ENCODE measurements at places on chromosomes 11 and 22. TPM values are rescaled to one million over a fixed set of nuclear protein-coding genes. Genes with fewer than 3 reads are reported as not detected.

The FZD4 gene
- 1.9 TPM for total RNA-seq

- no peak for DNase-seq
These were observed 78.9 kb downstream of the PDE2A start for GRCh38 chr11:72595292-72595684.

DNA sequence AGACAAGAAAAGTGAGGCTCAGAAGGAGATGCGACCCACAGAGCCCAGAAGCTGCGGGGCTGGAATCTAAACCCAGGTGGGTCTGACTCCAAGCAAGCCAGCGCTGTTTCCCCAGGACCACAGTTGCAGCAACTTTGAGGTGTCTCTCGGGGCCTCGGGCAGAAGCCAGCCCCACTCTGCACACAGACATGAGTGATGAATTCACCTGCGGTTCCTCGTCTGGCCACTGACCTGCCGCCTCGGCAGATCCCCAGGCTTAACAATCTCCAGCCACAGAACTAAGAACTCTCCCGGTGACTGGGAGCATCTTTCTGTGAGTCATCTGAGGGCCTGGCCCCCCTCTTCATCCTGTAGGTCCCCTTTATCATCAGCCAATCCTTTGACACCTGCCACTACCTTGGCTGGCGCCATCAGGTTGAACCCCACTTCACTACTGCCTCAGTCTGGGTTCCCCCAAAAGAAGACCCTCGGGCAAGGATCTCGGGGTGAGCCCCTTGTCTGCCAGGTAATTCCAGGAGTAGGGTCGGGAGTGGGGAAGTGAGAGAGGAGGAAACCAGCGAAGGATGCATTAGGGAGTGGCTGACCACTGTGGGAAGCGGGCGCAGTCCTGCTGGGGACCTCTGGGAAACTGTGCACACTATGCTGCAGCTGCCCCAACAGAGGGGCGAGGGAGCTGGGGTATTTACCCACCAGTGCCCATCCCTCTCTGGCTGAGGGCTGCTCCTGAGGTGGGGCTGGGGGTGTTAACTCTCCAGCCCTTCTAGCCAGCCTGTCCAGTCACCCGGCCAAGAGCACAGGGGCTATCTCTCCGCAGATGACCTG is 33.0 kb upstream of the MN1 start:
- DNase-seq: no peak

DNA sequence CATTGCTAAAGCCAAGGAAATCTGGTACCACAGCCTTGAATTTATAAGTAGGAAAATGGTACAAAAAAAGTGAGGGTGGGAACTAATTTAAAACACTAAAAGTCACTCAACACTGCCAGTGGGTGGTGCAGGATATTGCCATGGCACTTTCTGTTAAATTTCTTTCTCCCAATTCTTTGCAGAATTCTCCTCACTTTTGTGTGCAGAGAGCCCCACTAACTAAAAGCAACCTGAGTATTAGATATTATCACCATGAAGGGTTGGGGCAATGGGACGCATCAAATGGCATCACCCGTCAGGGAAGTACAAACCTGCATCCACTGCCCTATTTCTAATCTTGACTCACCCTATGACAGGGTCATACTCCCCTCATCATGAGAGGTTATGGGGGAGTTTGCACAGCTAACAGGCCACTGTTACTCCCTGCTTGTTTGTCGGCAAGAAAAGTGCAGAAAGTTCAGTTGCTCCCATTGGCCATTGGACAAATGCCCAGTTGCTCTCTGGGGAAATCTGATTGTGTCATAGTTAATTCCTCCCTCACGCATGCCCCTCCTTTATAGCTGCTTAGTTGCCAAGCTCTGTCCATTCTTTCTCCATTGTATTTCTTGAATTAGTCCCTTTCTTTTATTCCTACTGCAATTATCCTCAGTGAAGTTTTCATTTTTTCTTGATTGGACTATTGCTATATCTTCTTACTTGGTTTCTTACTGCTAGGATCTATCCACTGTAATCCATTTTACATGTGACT is 93.8 kb upstream of the BLID start:
- peak; percentile 73 for DNase-seq

The CLDN5 gene
- total RNA-seq: not detected

The GSTT2B gene
- total RNA-seq: 0.68 TPM

The SLC5A4 gene
- total RNA-seq: not detected

DNA sequence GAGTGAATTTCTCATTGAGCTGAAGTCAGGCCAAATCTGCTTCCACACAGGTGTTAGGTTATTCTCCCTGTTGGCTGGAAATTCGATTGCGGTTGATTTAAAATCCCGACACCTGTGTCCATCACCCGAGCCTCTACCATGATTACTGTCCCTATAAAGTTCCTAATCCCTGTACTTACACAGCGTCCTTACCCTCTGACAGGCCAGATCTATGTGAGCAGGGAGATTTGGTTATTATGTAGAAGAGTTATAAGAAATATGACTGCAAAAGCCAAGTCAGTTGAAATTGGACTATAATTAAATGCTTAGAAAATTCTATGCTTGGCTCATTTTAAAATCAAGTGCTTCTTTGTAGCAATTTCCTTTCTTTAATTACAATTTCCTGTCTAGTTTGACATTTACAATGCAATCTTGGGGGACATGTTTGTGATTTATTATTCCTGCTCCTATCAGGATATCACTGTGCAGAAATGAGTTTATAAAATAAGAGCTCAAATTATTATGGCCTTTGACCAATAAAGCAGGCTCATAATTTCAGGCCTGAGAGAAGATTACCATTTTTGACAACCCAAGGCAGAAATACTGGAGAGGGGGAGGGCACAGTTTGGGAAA is 32.5 kb upstream of the LMO1 start:
- DNase-seq: no peak

GRCh38 chr11:65416841-65417701 is 5.5 kb upstream of the NEAT1 start:
- no peak for DNase-seq

- no peak for DNase-seq
These were observed 8.0 kb upstream of the CHST1 start for GRCh38 chr11:45673441-45673840.

DNA sequence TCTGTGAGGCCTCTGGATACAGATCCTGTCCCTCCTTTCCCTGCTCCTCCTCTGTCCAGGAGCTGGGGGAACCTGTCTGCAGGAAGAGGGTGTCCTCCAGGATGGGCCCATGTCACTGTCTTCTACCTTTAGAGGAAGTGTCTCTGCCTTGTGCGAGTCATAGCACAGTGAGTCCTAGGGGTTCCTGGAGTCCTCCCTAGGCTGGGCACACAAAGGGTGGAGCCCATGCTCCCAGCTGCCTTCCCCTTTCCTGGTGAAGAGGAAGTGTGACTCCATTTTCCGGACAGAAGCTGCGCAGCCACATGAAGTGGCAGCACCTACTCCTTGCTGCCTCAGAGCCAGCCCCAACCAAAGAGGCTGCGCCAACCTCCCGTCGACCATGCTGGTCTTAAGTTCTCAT is 112.2 kb downstream of the CTTN start:
- DNase-seq: no peak

GRCh38 chr22:42792453-42792908 is 64.6 kb downstream of the ARFGAP3 start:
- DNase-seq: no peak

The CCDC88B gene
- total RNA-seq: 1.7 TPM

The CARD18 gene
- 0.80 TPM for total RNA-seq

The TEX12 gene
- not detected for total RNA-seq

GRCh38 chr11:82842019-82842418 is 58.2 kb downstream of the PRCP start:
- no peak for DNase-seq

GRCh38 chr22:27394806-27395404 is 406.7 kb downstream of the MN1 start:
- DNase-seq: no peak

The USP28 gene
- total RNA-seq: 29.7 TPM

DNA sequence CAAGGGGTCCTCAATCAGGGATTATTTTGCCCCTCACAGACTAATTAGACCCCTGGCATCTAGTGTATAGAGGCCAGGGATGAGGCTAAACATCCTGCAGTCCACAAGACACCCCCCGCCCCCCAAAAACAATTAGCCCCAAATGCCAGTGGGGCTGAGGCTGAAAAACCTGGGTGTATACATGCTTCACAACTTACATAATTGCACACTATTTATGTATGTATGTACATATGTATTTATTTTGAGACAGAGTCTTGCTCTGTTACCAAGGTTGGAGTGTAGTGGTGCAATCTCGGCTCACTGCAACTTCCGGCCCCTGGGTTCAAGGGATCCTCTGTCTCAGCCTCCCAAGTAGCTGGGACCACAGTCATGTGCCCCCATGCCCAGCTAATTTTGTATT is 28.8 kb upstream of the SHANK2 start:
- DNase-seq: no peak

- no peak for DNase-seq
These were observed 22.8 kb upstream of the ACCSL start for GRCh38 chr11:44024977-44025376.

GRCh38 chr11:82586581-82586980 is 147.1 kb downstream of the FAM181B start:
- DNase-seq: no peak

The BAIAP2L2 gene
- 16.2 TPM for total RNA-seq

DNA sequence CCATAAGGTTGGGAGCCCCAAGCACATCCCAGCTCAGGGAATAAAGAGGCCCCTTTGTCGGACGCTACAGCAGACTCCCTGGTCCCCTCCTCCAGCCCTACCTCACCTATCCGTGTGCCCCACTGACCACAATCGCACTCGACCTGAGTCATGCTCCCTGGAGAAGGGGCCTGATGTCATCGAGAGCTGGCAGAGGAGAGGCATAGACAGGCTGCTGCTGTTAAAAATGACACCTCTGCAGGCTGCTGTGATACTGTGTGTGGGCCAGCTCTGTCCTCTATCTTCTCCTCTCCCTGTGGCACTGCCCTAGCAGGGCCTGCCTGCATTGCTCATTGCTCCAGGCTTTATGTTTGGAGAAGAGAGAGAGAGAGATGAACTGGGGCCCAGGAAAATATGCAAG is 123.4 kb upstream of the SYT13 start:
- no peak for DNase-seq

The MFNG gene
- 3.0 TPM for total RNA-seq

The PLAAT5 gene
- not detected for total RNA-seq

- DNase-seq: no peak
These were observed 1.7 kb upstream of the UCP3 start for GRCh38 chr11:74010306-74011300.

The AMBRA1 gene
- 19.2 TPM for total RNA-seq

The CCDC87 gene
- not detected for total RNA-seq

GRCh38 chr11:10294290-10294953 is 403 bp upstream of the SBF2 start:
- DNase-seq: peak; percentile 25

DNA sequence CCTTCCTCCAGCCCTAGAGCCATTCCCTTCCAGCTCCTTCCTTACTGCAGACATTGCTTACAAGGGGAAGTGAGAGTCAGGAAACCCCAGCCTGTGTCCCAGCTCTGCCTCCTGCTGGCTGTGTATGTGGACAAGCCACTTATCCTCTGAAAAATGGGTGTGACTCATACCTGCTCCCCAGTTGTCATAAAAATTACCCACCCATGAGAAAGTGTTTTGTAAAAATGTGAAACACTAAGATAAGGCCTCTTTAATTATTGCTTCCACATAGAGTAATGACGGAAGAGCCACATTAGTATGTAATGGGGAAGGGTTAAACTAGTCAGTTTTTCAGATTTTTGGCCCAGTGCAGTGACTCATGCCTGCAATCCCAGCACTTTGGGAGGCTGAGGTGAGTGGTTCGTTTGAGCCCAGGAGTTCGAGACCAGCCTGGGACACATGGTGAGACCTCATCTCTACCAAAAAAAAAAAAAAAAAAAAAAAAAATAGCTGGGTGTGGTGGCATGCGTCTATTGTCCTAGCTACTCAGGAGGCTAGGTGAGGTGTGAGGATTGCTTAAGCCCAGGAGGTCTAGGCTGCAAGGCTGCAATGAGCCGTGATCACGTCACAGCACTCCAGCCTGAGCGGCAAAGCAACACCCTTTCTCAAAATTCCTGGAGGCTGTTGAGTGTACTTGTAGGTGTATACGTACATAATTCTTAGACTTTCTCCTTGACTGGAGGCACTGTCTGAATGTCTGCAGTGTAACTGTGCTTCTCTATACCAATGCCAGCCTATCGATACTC is 84.9 kb downstream of the CTTN start:
- DNase-seq: peak; percentile 93

DNA sequence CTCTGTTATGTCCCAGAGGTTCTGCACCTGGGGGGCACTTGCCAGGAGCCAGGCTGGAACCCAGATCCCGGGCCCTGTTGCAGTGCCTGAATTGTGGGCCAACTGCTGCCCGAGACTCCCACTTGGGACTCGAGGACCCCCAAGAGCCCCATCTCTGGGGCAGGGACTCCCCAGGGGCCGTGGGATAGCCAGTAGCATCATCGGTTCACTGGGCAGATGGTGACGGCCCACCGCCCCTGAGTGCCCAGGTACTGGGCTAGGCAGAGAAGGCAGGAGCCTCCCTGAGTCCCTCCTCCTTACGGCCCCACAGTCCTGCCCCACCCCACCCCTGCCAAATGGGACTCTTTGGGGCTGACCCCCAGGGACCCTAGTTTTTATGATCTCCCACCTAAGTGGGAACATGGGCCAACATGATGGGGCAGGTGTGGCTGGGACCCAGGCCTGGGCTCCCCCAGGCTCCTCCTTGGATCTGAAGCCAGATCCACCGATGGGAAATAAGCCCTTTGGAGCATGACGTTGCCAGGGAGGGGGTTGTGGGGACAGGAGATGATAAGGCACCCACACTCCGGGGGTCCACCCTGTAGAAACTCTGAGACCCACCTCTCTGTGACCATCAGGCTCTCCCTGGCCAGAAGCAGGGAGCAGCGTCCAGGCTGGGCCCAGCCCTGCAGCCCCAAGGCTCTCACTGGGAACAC is 94.5 kb upstream of the FGF3 start:
- DNase-seq: no peak

The RCOR2 gene
- 0.80 TPM for total RNA-seq

DNA sequence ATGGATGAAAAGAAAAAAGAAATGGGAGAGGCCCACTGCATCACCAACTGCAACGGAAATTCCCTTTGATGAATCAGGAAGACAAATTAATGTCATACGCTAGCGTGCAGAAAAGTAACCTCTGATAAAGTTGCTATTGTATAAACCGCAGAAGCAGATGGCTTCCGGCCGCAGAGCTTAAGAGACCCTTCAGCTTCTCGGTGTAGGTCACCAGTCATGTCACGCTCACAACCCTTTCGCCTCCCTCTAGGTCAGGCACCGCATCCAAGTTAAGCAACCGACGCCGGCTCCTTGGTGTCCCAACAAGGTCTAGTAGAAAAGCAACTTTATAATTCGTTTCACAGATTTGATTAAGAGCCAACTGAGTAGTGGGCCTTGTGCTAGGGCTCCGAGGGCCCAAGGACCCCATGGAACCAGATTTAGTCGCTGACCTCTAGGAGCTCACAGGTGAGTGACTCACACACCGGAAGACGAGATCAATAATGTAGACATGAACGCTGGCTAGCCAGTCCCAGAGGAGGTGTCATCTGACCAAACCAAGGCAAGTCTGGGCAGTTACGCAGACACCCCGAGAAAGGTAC is 1.2 kb upstream of the ZFP91 start:
- peak; percentile 92 for DNase-seq

The ENTHD1 gene
- total RNA-seq: not detected

The EIF3D gene
- total RNA-seq: 519 TPM

GRCh38 chr11:15627560-15627959 is 512.8 kb downstream of the INSC start:
- peak; percentile 58 for DNase-seq

The SYT8 gene
- total RNA-seq: not detected

- DNase-seq: no peak
These were observed 679 bp downstream of the SPCS2 start for GRCh38 chr11:74949753-74950137.

Measured in Daoy (cell line).